ENCODE measurements at places on chromosomes 13 and 19.

- no peak for DNase-seq
These were observed 56.2 kb downstream of the ATP11A start for GRCh38 chr13:112746044-112746443.

- peak; percentile 49 for DNase-seq
These were observed 10.5 kb upstream of the NTN5 start for GRCh38 chr19:48683349-48683748.

GRCh38 chr13:33110713-33111413 is 94.6 kb downstream of the KL start:
- DNase-seq: peak; percentile 47

DNA sequence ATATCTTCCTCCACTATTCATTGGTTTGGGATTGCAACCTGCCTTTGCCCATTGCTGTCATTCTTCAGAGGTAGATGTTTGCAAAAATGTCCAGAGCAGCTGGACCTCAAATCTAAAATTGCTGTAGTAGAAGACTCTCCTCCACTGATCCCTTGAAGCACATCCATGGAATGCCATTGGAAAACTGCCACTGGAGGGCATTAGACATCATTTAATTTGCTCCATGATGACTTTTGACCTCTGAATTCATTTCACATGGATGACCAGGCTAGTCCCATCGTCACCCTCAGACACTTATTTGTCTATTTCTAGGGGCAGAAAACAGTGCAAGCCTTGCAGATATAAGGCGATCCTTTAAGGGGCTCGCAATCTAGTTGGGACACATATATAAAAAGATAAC is 33.9 kb upstream of the FLT1 start:
- peak; percentile 8 for DNase-seq

- no peak for DNase-seq
These were observed 1065.8 kb upstream of the MIR17HG start for GRCh38 chr13:90281709-90282108.

- DNase-seq: no peak
These were observed 583.0 kb upstream of the ATXN8OS start for GRCh38 chr13:69524459-69525150.

DNA sequence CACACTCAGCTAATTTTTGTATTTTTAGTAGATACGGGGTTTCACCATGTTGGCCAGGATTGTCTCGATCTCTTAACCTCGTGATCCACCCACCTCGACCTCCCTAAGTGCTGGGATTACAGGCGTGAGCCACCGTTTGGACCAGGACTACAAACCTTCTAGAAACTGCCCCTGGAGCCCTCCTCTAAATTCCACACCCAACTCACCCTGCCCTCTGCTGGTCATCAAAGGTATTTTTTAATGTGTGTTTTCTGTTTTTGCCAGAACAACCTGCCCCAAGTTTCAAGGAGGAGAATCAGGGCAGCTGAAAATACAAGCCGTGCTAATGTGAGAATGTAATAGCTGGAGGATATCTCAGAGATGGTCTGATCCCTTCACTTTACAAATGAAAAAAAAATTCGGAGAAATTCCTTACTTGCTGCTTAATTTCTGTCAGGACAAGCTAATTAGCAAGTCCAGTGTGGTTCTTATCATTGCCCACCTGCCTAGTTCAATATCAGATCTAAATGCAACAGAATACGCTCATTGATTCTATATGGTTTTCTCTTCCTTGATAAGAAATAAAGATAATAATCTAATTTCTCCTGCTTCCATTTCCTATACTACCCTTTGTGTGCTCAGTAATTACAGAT is 4.1 kb downstream of the ATP8A2 start:
- peak; percentile 29 for DNase-seq

- peak; percentile 76 for DNase-seq
These were observed 175.2 kb downstream of the TDRD3 start for GRCh38 chr13:60572003-60572798.

DNA sequence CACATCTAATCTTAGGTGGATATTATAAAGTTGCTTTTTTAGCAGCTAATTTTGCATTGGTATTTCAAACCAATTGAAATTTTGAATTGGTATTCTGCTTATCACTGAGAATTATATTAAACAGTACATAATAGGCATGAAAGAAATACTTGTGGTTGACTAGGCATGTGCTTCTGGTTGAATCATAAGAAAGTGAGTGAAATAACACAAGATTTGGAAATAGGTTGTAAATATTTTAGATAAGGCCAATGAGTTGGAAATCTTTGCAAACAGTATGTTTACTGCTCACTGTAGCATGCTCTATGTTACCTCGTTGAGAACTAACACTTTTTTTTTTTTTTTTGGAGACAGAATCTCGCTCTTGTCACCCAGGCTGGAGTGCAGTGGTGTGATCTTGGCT is 66.8 kb upstream of the RFC3 start:
- peak; percentile 45 for DNase-seq

DNA sequence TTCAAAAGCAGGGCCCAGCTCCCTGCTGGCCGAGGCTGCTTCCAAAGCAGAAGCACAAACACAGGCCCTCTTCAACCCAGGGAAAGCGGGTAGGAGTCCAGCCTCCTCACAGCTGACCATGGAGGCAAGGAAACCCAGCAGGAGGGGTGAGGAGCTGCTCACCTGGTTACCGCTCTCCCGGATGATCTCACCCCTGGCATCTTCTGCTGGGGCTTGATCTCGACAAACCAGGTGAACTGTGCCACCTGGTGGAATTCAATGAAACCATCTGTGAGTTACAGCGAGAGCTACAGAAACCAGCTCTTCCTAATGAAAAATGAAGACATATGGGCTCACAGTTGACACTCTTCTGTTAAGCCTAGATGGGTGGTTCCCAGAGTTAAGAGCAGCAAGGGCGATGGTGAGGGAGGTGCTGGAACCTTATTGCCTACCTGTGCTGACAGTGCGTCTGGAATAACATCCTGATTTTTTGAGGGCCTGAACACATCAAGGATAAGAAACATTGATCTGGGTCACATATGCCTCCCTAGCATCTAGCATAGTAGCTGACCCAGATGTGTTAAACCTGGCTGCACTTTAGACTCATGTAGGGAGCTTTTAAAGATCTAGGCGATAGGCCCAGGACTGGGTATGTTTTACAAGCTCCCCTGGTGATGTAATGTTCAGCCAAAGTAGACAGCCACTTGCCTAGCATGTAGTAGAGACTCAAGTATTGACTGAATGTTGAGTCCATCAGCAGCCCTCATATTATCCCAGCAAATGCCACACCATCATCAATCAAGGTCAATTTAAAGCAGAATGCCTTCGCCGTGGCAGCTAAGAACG is 6.1 kb downstream of the DHRS12 start:
- DNase-seq: peak; percentile 67

- DNase-seq: no peak
These were observed 4.9 kb downstream of the SIAH3 start for GRCh38 chr13:45846681-45847080.

GRCh38 chr19:56491399-56491798 is 14.3 kb upstream of the ZNF667 start:
- no peak for DNase-seq

DNA sequence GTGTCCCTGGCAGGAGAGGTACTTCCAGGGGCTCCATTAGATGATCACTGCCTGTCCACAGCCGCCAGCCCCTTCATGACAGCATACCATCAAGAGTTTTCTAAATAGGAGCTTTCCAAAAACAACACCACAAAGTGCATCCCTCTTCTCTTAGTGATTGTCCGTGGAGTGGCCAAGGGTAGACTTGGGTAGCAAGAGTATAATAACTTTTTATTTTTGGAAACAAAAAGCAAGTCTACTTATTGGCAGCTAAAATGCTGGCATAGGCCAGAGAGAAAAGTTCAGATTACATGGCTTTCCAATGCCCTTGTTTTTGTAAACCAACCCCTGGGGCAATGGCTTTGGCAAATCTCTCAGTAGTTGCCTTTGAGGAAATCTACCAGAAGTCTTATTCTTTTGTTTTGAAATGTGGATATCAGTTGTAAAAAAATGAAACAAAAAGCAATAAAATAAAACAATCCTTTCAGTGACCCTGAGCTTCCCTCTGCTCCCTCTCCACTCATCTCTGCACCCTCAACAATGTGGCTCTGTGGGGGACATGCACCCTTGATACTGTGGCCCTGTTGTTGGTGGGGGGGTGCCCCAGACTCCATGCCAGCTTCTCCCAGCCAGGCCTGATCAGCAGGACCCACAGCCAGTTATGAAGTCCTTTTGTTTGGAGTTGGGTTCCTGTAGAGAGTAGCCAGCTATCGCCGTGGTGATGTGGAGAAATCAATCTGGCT is 294.1 kb downstream of the DLEU7 start:
- no peak for DNase-seq

GRCh38 chr13:35469806-35470525 is 6.5 kb downstream of the MAB21L1 start:
- no peak for DNase-seq

DNA sequence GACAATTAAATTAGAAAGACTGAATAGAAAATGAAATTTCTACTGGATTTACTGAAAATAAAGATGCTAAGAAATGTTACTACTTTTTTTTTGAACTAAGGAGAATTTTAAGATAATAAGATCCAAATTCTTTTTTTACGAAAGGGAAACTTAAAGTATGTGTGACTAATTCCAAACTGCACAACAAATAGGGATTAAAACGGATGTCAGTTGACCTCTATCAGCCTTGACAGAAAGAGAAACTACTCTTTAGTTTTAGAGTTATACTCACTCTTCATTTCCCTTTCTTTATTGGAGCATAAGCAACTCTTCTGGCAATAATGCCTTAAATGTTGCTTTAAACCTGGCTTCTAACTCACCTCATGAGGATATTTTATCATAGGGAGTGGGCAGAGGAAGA is 273.8 kb downstream of the SLITRK6 start:
- DNase-seq: no peak
